ENCODE measurements at places on chromosomes 6 and 20.

DNA sequence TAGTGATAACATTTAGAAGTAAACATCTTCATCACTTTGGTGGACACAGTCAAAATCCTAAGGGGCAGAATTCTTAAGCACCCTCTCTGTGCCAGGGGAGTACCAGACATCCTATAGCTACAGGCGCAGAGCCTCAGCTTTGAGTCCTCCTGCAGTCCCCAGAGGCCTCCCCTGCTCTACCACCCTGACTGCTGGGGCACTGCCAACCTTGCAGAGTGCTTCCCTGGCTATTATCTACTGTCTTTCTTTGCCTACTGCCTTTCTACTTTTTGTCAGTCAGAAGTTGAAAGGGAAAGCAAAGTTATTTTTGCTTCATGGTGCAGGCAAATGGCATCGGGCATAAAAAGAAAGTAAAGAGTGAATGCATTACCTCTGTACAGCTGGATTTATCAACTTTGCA is 80.1 kb downstream of the AIG1 start:
- DNase-seq = no peak

DNA sequence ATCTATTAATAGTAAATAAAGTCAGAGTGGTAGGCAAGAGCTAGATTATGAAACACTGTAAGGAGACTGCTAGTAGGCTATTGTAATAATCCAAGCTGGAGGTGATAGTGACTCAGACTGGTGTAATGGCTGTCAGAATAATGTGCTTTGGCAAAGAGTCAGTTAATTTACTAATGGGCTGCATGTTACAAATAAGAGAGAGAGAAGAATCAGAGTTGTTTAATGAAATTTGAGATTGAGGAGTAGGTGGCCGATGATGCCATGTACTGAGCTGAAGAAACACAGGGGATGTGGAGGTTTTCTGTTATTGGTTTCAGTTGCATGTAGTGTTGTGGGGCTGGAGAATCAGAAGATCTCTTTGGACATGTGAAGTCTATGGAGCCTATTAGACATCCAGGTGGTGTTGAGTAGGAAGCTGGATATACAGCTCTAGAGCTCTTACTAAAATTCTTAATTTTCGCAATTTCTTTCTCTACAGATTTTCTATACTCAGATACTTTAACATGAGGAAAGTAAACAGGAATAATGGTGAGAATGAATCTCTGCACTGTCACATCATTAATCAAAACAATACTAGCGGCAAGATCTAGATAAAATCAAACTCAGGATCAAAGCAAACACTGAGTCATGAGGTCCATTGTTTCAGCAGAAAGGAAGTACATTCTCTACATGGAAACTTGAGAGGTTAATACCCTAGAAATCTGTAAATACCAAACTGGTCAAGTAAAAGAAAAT is 167.7 kb downstream of the SIM1 start:
- DNase-seq = no peak

DNA sequence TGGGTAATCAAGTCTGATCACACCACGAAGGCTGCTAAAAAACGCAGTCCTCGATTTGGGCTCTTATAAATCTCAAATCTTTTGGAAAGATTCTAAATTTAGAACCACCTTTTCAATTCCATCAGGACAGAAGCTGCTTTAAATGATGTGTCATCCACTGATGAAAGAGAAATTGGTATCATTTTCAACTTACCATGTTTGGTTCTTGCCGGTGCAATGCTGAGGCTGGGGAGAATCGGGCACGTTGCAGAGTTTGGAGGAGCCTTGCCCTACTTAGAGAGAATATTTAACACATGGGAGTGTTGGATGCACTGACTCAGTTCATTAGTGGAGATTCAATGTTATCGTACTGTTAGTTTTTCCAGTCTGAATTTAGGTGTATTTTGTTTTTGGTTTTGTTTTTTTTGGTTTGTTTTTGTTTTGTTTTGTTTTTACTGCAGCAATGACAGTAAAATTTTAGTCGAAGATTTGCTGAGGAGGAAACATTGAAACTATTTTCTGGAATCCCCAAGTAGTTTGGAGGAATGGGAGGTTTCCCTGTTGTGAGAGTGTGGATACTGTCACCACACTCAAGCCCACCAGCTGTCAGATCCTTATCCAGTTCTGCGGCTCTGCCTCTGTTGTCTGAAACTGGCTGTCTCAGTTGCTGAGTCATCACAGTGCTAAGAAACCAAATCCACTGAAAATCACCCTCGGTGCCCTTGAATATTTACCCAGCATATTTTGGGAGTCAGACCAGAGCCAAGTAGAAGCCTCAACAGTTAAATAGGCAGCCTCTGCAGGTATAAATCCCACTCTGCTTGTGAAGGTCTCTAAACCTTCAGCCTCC is 497.0 kb downstream of the BTBD3 start:
- DNase-seq = no peak

GRCh38 chr20:44887466-44887865 is 2.0 kb downstream of the YWHAB start:
- DNase-seq = no peak

DNA sequence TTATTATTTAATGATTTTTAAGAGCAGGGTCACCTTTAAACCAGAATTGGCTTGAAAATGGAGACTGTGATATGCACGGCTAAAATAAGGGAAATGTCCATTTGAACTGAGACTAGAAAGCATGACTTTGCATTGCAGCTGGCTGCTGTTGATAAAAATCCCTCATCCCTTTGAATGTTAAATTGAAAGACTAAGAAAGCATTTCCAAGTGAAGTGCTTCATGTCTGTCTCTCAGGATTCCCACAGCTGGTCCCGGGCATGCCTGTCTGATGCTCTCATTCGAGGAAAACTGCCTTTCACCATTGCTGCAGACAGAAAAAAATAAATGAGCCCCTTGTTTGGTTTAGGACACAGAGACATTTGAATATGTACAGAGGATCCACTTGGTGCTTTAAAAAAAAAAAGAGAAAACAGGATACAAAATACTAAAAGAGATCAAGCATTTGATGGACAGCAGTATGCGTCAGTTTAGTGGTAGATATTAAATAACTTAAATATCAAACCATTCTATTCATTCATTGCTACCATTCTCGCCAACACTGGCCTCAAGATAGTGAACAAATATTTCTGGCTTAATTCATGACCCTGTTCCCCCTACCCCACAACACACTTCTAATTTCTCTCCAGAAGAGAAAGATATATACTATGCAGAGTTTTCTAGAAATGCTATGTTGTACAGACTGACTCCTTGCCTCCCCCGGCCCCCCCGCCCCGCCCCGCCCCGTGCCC is 55.0 kb downstream of the TBC1D7 start:
- no peak for DNase-seq

GRCh38 chr6:161409353-161409752 is 135.5 kb upstream of the AGPAT4 start:
- no peak for DNase-seq

DNA sequence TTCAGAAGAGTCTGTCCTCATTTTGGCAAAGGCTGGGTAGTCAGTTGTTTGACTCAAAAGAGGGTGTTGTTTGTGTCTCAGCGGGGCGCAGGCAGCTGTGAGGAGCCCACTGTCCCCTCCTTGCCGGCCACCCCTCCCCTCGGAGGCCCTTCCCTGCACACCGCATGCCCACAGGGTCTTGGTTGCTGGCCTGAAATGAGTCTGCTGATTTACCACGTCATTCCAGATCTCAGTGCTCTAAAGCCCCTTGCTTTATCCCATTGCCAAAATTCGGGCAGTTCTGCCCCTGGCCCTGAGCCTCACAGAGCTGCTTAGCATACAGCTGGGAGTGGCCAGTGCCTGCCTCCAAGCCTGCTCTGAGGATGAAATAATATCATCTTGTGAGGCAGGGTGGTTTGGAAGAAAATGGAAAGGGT is 220.7 kb downstream of the UST start:
- peak; percentile 50 for DNase-seq

DNA sequence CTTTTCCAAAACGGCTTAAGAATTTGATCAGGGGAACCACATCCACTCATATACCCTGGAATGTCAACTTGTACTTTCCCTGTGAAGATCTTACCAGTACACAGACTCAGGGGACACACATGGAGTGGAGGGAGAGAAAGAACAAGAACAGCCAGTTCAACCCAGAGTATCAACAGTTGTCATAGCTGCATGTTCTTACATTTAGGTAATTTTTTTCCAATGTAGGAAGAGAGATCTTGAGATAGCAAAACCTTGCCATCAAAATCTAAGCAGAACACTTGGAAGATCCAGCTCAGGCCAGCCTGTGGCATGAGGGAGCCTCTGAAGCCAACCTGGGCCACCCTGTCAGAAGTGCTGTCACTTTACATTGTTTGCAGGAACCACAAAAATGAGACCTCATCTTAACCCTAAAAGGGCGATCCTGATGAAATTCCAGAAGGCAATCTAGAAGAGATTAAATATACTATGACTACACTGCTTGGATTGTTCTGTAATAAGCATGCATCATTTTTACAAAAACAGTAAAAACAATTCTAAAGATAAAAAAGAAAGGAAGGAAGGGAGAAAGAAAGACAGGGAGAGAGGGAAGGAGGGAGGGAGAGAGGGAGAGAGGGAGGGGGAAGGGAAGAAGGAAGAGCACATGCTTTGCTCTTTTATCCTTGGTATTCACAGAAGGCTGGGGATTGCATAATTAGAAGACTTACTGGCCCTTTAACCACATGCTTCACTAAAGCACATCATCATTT is 124.7 kb upstream of the TCF21 start:
- DNase-seq = no peak

DNA sequence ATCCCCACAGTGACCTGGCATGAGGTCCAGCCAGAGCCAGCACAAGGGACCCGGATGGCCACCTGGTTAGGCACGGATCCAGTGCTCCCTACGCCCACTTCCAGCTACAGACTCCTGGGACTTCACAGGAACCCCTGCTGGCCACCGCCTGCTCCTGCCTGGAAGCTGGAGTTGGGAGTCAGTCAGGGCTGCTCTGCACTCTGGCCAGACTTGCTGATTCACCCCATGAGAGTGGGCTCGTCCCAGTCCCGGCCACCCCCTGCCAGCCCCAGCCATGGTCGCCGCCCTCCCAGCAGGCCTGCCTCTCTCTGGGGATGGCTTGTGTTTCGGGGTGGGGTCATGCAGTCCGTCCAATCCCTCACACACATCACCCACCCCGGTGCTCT is 125.8 kb downstream of the DLL1 start:
- peak; percentile 45 for DNase-seq

DNA sequence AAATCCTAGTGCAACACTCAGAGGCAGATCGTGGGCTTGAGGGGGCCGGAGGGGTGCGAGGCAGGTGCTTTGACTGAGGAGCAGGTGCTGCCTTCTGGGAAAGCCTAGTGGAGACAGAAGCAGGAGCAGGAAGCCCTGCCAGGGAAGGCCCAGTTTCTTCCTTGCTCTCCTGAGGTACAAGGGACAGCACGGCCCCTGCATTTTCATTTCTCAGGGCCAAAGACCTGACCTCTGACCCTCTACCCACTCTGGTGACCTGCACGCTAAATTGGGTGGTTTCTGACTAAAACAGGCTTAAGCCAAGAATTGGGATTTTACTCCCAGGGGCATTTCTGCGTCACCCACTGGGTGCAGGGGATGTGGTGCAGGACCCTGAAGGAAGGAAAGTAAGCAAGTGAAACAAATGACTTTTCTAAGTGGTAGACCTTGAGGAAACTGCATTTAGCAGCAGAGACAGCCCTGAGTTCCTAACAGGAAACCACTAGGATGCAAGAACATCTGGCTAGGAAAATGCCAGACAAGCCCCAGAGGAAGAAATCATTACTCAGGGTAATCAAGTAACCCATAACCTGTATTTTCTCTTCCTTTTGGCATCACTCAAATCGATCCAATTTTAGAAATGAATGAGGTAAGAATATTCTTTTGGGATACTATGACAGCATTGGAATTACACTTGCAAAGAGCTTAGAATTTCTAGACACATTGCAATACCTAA is 141.7 kb downstream of the CD164 start:
- no peak for DNase-seq

- DNase-seq = no peak
These were observed 200.3 kb downstream of the EYA4 start for GRCh38 chr6:133441491-133441890.

DNA sequence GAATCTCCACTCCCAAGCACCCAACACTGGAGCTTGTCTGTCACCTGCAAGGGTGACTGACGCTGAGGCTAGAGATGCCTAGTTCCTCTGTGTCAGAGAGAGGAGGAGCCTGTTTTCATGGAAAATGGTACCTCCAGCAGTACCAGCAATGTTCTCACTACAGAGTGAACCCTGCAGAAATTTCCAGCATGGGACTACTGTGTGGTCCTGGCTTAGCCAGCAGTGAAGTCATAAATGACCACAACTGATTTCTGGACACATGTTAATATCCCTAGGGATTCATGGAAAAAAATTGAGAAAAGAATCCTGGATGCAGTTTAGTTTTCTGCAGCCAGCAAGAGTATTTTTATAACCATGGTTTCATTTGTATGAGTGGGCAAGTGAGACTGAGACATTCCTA is 468.1 kb downstream of the CD83 start:
- no peak for DNase-seq

DNA sequence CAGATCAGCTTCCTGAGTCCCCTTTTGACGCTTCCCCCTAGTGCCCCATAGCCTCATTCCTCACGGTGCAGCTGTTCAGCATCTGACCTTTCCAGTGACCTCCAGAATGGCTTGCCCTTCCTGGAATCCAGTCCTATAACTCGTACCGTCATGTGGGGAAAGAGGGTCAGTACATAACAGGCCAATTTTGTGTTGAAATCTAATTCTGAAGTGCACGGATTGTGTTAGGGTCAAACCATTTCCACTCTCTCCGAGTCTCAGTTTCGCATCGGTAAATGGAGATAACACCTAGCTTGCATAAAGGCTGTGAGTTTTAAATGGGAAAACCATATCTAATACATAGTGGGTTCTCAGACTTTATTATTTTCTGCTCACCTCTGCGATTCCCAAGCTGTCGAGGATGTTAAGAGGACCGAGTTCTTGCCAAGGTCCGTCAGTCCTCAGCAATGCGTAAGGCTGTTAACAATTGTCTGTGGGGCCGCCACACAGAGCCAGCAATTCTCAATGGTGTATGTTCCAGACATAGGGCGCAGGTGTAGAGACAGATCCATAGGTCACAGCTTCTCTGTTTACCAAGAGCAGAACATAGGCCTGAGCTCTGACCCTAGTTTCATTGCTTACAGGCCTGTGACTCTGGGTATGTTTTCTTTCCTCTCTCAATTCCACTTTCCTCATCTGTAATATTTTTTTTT is 45.5 kb upstream of the CCR6 start:
- DNase-seq = no peak

- no peak for DNase-seq
These were observed 266.4 kb upstream of the PRND start for GRCh38 chr20:4455301-4455701.

DNA sequence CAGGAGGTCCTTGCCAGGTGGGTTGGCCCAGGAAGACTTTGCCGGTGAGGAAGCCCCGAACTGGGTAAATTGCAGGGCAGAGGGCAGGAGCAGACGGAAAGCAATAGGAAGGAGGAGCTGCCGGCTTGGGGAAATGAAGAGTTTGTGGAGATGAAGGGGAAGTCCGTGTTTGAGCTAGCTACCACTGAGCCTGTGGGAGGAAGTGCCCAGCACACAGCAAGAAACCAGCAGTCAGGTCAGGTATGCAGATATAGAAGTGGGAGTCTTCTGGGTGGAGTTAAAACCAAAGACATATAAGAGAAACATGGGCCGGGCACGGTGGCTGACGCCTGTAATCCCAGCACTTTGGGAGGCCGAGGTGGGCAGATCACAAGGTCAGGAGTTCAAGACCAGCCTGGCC is 34.7 kb downstream of the CD24 start:
- no peak for DNase-seq

GRCh38 chr6:155676346-155676745 is 220.7 kb upstream of the NOX3 start:
- no peak for DNase-seq
